ENCODE measurements at places on chromosomes 13 and 19. TPM values are rescaled to one million over a fixed set of nuclear protein-coding genes. Genes with fewer than 3 reads are reported as not detected.

DNA sequence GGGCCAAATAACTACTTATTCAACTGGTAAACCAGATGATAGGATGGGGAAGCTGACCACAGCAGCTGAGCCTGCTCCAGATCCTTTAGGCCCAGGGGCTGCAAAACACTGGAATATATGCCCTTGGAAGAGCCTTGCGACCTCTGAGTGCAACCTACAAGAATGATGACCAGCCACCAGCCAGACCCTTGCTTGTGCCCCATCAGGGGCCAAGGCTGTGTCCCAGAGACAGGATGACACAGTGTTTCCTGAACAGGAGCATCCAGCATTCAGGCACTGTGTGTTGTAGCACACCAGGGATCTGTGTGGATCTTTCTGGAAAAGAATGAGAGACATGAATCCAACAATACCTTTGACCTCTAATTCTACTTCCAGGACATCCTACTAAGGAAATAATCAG is 14.5 kb downstream of the GJA3 start:
- DNase-seq = no peak

DNA sequence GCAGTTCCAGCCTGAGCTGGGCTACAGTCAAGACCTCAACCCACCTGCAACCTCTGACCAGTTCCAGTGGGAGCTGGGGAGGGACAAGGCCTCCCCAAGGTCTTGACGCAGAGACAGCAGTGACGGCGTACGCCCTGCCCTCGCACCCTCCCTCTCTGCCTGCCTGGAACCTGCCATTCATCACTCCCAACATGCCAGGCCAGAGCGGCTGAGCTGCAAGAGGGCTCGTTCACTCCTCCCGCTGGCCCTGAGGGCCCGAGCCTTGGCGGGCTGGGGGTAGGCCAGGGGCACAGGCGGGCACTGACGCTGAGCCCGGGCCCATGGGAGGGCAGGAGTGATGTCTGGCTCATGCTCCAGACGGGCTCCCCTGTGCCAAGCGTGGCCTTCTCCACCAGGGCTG is 8.2 kb downstream of the NDUFA11 start:
- no peak for DNase-seq

DNA sequence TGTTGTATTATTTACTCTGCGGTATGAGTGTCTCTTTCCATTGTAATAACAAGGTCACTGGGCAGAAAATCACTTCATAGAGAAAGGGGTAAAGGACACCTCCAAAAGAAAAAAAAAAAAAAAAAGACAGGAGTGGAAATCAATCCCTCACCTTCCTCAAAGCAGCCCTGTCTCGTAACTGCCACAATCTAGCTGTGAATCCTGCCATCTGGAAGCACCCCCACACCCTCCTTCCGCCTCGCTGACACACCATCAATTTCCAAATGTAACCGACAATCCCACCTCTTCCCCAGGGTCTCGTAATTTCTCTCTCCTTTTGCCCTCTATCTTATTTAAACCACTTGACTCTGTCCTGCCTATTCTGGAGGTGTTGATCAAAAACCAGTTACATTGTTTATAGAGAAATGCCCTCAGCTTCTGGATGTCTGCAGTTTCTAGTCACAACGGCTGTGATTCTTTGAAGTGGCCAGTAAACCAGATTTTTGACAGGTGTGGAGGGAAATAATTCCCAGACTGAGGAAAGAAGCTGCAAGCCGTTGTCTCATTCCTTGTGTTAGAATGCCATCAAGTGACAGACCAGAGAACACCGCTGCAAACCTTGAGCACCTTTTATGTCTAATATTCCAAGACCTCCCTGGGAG is 9.1 kb upstream of the POP4 start:
- DNase-seq = no peak

DNA sequence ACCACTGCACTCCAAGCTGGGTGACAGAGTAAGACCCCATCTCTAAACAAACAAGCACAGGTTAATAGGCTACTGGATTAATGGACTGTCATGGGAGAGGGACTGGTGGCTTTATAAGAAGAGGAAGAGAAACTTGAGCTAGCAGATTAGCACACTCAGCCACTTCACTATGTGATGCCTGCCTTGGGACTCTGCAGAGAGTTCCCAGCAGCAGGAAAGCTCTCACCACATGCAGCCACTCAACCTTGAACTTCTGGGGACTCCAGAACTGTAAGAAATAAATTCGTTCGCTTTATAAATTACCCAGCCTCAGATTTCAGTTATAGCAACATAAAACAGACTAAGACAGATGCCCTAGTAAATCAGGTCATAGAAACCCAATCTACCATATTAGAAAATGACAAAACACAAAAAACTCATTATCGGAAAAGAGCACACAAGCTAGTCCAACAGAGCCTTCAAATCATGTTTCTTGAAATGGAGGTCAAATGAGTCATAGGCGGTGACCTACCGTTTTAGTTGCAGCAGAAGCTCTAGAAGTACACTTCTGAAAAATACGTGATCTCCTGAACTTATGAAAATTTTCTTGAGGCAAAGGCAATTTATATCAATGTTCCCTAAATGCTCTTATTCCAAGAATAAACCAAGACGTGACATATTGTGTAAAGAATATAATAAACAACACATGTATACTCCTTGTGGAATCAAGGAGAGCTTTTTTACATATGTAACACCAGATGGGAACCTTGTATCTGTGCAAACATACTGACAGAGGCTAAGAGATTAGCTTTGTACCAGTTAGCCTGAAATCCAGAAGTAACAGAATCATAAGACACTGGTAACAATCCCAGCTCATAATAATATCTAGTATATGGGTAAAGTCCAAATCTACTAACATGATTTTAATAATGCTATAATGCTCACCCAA is 340.9 kb upstream of the SGCG start:
- DNase-seq = no peak

The RINL gene
- total RNA-seq = not detected

DNA sequence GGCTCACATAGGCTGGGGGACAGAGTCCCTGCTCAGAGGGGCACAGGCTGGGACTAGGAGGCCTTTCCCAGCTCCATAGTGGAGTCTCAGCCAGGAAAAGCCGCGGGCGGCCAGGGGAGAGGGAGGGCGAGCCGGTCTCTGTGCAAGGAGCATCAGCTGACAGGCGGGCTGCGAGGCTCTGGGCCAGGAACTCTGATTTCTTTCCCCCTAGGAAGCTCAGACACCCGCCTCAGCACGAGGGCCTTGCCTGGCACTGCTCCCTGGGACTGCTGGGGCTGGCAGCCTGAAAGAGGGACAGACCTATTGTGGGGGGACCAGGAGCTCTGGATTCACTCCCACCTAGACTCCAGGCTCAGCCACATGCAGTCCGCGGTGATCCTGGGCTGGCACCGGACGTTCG is 2.2 kb upstream of the PLK5 start:
- no peak for DNase-seq

GRCh38 chr13:35566340-35566739 is 89.9 kb upstream of the MAB21L1 start:
- no peak for DNase-seq

All from SJSA1 (cell line).